Activated CD8-positive, alpha-beta memory T cell treated with anti-CD3 and anti-CD28 coated beads for 1 hour (primary cell): ENCODE measurements at places on chromosomes 7 and 10.

GRCh38 chr10:113930482-113931057 lies 76.1 kb downstream of the NHLRC2 start:
- DNase-seq, result no peak

GRCh38 chr7:16098585-16099179 lies 322.7 kb downstream of the CRPPA start:
- no peak for DNase-seq

GRCh38 chr10:99784727-99785441 lies 2.4 kb downstream of the ABCC2 start:
- DNase-seq, result no peak

GRCh38 chr7:155815332-155816191 lies 3.3 kb upstream of the SHH start:
- peak; percentile 40 for DNase-seq

- DNase-seq, result no peak
These were observed 3.4 kb upstream of the GRM8 start for GRCh38 chr7:127256041-127256725.
